ENCODE measurements at places on chromosomes 13 and 19.

- H3K4me1 ChIP-seq, result no peaks in the 10 kb centered on the region
- no peak overlapping the region for H3K4me3 ChIP-seq
- no peaks in the 10 kb centered on the region for H3K27me3 ChIP-seq
- DNase-seq, result no peak
These were observed 412.5 kb downstream of the DACH1 start for GRCh38 chr13:71454509-71454908.

GRCh38 chr19:42316223-42317211, 3.4 kb downstream of the TMEM145 start:
- H3K27me3 ChIP-seq, result peaks cover 77% of the 10 kb centered on the region
- no peak for DNase-seq
- no peaks in the 10 kb centered on the region for H3K36me3 ChIP-seq
- peaks cover 19% of the 10 kb centered on the region for H3K4me1 ChIP-seq
- no peak overlapping the region for H3K4me3 ChIP-seq

- no peak for DNase-seq
- peak overlapping the region; percentile 28 for H3K4me3 ChIP-seq
- peaks cover 5% of the 10 kb centered on the region for H3K27me3 ChIP-seq
- H3K27ac ChIP-seq, result no peak overlapping the region
These were observed 26.5 kb downstream of the ZNF607 start for GRCh38 chr19:37692956-37693620.

- H3K27me3 ChIP-seq, result no peaks in the 10 kb centered on the region
- no peak overlapping the region for H3K27ac ChIP-seq
- H3K36me3 ChIP-seq, result peaks cover 38% of the 10 kb centered on the region
- no peaks in the 10 kb centered on the region for H3K4me1 ChIP-seq
These were observed 35.2 kb downstream of the SMARCA4 start for GRCh38 chr19:10995926-10996600.

GRCh38 chr19:1317274-1318003, 31.8 kb downstream of the EFNA2 start:
- H3K36me3 ChIP-seq, result no peaks in the 10 kb centered on the region
- DNase-seq, result no peak
- H3K27me3 ChIP-seq, result peaks cover 88% of the 10 kb centered on the region
- no peak overlapping the region for H3K4me3 ChIP-seq

DNA sequence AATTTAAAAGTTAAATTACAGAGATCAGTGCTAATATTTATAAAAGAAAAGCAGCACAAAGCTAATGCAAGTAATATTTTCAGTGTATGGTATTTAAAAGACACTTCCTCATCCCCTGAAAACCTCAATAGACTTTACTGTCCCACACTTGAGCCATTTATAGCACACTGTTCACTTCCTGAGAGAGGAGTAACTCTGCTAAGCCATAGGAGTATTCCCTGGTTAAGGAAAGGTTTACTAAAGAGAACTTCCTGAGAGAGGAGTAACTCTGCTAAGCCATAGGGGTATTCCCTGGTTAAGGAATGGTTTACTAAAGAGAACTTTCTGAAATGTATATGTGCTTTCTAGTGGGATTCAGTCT, 159.4 kb downstream of the NHLRC3 start:
- H3K36me3 ChIP-seq, result no peaks in the 10 kb centered on the region
- H3K27ac ChIP-seq, result no peak overlapping the region
- H3K27me3 ChIP-seq, result no peaks in the 10 kb centered on the region
- H3K4me1 ChIP-seq, result no peaks in the 10 kb centered on the region
- H3K4me3 ChIP-seq, result no peak overlapping the region

GRCh38 chr19:8238251-8238650, 29.1 kb downstream of the CERS4 start:
- H3K27me3 ChIP-seq, result no peaks in the 10 kb centered on the region
- peaks cover 25% of the 10 kb centered on the region for H3K36me3 ChIP-seq
- no peak for DNase-seq
- H3K27ac ChIP-seq, result no peak overlapping the region
- H3K4me1 ChIP-seq, result peaks cover 11% of the 10 kb centered on the region

GRCh38 chr19:47445937-47446402, 25.7 kb downstream of the SLC8A2 start:
- H3K27me3 ChIP-seq, result peaks cover 94% of the 10 kb centered on the region
- H3K36me3 ChIP-seq, result no peaks in the 10 kb centered on the region

DNA sequence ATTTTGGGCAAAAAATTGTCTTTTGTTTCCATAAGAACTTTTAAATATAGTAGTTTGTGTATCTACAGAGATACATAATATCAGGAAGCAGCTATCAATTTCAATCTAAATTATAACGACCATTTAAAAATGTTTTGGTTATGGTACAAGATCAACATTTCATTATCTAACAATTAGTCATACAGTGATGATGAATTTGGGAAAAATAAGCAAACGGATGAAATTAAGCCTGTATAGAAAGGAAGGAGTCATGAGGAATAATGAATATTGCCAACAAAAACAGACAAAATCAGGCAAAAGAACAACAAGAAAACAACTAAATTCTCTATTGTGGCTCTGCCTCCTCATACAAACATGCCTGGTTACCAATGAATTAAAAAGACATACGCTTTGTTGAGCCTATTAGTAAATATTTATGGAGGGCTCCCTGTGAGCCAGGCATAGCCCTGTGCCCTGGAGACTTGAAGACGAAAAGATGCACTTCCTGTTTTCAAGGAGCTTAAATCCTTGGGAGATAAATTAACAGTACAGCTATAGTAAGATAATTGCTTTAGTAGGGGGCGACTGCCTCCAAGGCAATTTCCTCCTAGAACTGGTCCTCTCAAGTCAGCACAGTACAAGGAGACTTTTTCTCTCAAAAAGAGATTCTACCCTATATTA, 73.0 kb downstream of the NALCN start:
- DNase-seq, result no peak
- no peak overlapping the region for H3K4me3 ChIP-seq
- H3K36me3 ChIP-seq, result no peaks in the 10 kb centered on the region

GRCh38 chr19:803099-803561, 5.9 kb downstream of the PTBP1 start:
- no peak overlapping the region for H3K4me3 ChIP-seq
- H3K27ac ChIP-seq, result no peak overlapping the region
- DNase-seq, result no peak
